Coronary artery (tissue), 2 donors: ENCODE measurements at places on chromosomes 6 and 20.

DNA sequence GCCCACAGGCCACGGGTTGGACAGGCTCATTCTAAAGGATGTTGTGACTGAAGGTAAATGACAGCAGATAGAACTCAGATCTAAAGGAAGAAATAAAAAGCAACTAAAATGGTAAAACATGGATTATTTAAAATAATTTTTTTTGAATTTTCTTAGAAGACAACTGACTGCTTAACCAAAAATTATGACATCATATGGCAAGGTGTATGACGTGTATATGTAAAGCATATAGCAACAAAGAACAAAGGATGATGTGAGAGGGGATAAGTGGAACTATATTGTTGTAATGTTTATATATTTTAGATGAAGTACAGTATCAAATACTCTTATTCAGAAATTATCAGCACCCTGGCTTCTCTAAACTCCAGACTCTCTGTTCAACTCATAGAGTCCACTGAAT, 38.6 kb downstream of the NPEPL1 start:
- DNase-seq, result no peak

GRCh38 chr6:110682460-110682853, 132.8 kb downstream of the CDK19 start:
- no peak for DNase-seq

DNA sequence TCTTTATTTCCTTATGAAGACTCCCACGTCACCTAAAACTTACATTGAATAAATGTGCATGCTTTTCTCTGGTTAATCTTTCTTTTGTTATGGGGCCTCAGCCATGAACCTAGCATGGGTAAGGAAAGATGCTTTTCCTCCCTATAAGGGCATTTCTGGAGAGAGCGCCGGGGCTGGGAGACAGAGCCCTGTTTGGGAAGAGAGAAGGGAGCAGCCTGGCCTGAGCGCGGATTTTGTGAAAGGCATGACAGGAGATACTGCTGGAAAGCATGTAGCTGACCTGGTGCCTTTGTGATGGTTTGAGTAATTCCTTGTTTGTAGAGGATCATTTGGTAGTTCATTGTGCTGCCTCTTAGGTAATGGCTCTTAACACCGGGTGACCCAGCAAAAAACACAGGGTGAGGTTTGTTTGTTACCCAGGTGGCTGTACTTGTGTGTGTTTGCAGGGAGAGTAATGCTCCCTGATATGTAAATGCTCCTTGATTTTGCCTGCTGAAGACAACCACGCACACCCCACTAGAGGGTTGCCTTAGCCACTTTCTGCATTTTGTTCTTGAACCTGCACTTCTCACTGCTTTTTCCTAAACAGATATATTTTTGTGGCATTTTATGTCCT, 59.2 kb downstream of the ANKRD6 start:
- DNase-seq, result no peak

- DNase-seq, result no peak
Observed at GRCh38 chr20:10359621-10360040, 74.4 kb downstream of the MKKS start.

DNA sequence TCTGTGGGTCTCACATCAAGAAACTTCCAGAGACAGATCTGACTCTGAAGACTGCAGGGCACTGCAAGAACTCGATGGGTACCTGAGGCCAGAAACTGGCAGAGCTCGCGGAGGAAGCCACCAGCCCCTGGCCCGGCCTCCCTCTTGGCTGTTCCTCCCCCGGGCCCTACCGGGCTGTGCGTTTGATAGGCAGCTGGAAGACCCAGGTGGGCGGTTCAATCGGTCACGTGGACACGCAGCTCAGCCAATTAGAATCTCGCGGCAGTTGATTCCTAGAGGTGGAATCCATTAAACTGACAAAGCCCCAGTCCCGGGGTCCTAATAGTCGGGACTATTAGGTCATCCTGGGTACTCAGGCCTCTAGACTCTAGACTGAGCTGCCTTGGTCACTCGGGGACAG, 154.2 kb upstream of the PROKR2 start:
- no peak for DNase-seq

DNA sequence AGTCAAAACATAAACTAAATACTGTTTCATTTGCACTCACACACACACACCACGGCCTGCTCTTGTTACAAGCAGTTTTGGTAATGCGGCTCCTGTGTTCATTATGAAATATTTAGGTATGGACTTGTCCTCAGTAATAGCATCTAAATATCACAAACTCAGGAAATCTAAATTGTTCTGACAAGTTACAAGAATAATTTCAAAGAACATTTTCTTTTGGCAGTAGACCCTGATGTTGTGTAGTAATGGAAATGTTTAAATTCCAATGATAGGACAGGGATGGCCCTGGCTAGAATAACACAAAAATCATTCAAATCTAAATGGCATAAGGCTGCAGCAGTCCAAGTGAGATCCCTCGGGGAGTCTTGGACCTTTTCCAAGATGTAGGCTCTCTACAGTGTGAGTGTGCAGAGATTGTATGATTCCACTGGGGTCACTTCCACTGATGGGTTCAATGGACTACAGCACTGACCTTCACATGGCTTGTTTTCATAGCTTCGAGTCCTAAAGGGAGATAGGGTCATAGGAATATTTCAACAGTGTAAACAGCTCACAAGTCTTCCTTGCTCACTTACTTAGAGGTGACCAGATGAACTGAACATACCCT, 210.6 kb upstream of the PLCB4 start:
- no peak for DNase-seq

GRCh38 chr6:77030929-77031674, 432.2 kb downstream of the HTR1B start:
- DNase-seq, result no peak

DNA sequence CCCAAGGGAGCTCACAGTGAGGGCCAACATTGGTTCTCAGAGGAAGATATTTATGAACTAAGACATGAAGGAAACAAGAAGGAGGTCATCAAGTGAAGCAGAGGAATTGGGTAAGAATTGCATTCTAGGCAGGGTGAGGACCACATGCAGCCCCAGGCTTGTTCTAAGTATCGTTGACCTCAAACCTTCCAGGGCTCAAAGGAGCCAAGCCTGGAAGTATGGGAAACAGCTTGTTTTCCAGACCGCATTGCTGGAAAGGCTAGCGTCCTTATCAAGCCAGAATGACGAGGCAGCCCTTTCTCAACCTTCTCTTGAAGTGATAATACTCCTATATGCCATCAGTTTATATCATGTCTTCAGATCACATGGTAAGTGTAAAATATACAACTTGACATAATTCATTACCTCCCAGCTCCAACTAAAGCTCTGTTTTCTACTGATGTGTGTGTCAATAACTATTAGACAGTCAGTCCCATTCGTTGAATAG, 79.6 kb downstream of the PHACTR2 start:
- no peak for DNase-seq

DNA sequence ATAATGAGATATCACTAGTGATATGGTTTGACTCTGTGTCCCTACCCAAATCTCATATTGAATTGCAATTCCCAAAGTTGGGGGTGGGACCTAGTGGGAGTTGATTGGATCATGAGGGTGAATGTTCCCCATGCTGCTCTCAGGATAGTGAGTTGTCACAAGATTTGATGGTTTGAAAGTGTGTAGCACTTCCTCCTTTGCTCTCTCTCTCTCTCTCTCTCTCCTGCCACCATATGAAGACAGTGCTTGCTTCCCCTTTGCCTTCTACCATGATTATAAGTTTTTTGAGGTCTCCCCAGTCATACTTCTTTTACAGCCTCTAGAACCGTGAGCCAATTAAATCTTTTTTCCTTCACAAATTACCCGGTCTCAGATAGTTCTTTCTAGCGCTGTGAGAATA, 1002.0 kb upstream of the ADGRB3 start:
- DNase-seq, result no peak

DNA sequence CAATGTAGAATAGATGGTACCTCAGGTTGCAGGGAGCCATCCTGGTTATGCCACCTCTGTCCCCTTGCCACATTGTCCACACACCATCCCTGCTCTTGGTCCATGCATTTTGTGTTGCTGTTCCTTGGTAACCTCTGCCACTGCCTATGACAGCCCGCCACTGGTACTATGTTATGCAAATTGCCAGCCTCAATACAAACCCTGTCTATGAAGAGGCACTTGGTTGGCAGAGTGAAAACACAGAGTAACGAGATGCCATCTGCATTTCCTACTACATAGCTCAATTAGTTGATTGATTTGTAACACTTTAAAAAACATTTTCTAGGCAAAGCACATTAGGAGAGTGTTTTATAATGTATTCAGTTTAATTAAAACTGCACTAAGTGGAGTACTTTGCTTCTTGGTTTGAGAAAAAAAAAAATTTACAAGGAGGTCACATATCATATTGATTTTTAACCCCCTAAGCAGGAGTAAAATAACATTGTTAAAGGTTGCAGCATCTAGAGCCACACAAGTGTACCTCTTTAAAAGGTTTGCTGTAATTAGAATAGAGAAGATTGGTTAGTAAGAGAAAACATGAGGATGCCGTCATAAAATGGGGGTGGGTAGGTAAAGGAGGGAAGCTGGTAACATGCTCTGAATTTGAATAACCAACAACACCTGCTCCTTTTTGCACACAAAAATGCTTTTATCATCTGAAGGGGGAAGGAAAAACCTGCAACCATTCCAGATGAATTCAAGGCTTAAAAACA, 817.1 kb downstream of the KIF16B start:
- no peak for DNase-seq

GRCh38 chr20:24892522-24892921, 56.5 kb upstream of the CST7 start:
- no peak for DNase-seq

- no peak for DNase-seq
Observed at GRCh38 chr20:33688938-33689424, 2.8 kb upstream of the E2F1 start.

DNA sequence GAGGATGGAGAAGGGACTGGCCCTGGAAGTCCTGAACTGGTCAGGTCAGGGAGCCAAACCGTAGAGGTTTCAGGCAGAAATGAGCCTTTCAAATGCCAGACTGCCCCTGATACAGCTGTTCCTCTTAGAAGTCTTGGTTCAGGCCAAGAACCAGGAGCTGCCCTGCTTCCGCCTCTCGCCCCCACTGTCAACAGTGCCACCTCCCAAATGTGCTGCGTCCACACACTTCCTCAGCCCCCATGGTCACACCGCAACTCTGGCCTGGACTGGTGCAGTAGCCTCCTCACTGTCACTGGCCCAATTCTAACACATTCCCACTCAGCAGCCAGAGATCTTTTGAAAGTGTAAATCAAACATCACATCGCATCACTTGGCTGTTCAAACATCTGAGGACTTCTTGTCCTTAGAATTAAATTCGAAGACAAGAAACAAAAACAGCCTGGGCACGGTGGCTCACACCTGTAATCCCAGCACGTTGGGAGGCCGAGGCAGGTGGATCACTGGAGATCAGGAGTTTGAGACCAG, 69.7 kb downstream of the STK35 start:
- DNase-seq, result no peak

GRCh38 chr20:11350126-11351005, 567.3 kb upstream of the BTBD3 start:
- DNase-seq, result no peak

- no peak for DNase-seq
Observed at GRCh38 chr6:85402922-85403321, 47.0 kb upstream of the NT5E start.

DNA sequence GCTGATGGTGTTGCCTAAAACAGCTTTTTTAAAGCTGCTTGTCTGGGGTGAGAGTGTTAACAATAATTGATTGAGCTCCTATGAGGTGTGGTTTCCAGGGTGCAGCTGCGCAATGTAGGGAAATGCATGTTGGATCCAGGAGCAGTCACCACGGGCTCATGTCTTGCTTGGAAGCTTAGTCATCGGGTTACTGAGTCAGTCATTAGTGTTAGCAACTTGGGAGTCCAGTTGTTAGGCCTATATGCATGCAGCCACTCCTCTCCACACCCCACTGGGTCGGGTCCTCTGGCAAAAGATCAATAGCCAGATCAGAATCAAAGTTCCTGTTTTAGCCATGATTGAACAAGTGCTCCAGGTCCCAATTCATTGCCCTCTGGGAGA, 271.7 kb upstream of the CHD6 start:
- no peak for DNase-seq

DNA sequence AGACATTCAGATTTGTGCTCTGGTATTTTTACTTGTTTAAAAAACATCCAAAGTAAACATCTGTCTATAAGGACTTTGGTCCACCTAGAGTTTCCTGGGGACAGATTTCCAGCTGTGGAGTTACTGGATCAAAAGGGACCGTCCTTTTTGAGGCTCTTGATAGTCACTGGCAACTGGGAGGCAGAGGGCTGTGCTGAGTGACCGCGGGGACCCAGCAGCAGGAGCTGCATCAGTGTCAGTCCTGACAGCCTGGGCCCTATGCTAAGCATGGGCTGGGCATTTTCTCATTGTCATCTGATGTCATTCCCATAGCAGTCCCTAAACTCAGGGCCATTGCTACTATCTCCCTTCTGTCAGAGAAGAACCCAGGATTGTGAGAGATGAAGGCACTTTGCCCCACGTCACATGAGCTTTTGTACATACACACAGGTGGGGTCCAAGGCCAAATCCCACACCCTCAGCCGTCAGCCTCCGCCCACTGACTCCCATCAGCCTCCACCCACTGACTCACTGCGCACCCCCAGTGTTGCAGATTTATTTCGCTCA, 293.8 kb downstream of the TAF4 start:
- DNase-seq, result no peak

DNA sequence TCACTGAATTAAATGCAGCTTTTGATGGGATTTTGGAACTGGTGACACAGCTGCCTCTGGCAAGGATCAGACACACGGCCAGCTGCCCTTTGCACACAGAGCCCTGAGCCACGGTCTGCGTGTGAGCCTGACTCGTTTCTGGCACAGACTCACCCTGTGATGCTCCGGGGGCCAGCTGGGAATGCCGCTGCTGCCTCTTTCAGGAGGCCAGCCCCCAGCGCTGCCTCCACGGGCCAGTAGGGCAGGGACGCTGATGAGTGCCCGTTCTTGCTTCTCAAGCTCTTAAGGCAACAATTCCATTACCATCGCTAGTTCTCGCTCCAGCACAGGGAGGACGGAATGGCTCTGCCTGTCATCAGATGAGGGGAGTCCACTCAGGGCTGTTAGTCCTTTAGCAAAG, 61.6 kb downstream of the IRF4 start:
- peak; percentile 65 for DNase-seq

GRCh38 chr6:54252916-54253315, 55.3 kb upstream of the TINAG start:
- DNase-seq, result no peak

GRCh38 chr6:14664621-14665315, 547.2 kb downstream of the CD83 start:
- no peak for DNase-seq

- no peak for DNase-seq
Observed at GRCh38 chr6:149333266-149333620, 15.7 kb downstream of the TAB2 start.

- no peak for DNase-seq
Observed at GRCh38 chr6:168988280-168988679, 265.4 kb downstream of the THBS2 start.

DNA sequence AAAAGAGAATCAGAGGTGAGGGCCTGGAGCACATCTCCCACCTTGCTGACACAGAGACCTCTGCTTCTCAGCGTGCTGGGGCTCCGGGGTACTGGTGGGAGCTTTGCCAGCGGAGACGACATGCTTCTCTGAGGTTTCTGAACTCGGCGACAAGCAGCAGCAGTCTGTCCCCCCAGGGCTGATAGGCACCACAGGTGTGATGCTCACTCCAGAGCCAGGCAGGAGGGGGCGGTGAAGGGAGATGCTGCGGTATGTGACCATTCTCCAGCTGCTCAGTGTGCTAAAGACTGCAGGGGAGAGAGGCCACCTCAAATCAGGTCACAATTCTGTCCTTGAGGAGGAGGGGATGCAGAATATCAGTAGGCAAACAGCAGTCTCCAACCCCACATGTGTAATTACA, 219.9 kb downstream of the ALDH8A1 start:
- no peak for DNase-seq
